GM04504 (cell line): ENCODE measurements at places on chromosomes 7 and 10.

DNA sequence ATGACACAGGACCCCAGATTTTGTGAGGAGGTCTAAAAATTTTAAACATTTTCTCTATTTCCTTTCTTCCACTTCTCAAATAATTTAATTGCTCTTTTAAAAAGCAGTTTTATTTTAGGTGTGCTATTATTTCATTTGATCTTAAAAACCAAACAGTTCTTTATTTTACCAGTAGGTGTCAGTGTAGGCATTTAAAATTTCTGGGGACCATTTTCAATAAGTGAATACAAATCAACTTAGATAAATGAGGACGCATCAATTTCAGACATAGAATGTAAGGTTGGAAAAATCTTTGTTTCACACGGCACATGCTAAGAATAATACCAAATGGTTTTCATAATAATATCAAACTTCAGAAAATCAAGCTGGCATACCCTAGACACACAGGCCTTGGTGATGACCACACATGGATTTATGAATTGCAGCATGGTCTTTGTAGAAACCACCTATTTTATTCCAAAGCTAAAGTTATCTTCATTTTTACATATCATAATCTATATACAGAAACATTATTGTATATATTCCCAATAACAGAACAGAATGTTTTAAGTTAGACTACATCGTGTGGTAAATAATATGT lies 127.6 kb upstream of the SLC26A5 start:
- peak; percentile 13 for DNase-seq

DNA sequence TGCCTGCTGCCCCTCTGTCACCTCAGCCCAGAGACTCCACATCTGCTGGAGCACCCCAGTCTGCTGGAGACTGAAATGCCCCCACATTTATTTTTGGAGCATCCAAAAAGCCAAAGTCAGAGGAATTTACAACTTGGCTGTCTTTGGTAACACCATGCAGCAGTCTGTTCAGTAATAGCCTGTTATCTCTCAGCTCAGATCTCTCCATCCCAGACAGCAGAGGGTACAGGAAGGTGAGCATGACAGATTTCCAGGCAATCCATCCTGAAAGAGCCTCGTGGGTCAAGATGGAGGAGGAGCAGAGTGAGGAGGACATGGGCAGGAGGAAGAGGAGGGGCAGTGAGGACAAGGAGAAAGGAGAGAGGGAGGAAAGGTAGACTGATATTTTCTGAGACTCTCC lies 55.9 kb downstream of the GRID1 start:
- DNase-seq, result no peak

DNA sequence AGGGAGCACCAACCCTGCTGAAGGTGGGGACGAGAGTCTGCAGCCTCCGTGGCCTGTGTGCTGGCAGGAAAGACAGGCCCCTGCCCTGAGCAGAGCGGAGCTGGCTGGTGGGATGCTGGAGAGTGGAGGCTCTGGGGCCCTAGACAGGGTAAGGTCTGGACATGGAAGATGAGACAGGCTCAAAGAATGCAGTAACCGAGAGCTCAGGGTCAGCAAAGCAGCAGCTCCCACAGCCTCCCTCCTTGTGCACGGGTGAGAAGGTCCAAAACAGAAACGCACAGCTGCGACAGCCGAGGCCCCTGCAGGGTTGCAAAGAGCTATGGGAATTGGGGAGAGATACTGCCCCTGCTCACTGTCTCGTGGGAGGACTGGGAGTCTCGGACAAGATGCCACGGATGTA lies 80.5 kb downstream of the TNS3 start:
- no peak for DNase-seq

- no peak for DNase-seq
Measured at GRCh38 chr7:47548546-47548945, 33.4 kb downstream of the TNS3 start.

DNA sequence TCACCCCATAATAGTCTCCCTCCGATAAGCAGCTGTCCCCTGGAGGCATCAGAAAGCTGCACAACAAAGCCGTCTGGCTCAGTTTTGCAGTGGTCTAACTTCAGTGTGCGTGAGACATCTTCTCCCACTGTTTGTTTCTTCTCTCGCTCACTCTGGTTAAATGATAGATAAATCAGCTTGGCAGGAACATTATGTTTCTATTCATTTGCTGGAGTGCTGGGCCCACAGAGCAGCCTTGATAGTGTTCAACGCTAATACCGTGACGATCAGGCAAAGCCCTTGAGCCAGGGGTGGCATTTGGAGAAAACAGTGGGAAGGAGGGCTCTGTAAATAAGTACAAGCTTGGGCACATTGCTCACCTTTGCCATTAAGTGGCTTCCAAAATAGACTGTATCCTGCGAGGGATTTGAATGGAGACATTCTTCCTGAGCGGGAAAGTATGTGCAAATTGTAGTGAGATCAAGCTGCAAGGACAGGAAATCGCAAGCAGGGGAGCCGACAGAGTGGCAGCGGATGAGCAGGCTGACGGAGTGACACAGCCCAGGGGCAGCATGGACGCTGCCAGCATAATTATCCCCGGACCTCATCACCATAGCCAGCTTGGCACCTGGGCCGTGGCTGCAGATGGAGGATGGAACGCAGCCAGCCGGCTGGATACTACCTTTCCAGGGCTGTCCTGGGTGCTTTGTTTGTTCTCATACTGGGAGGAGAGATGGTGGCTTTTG lies 256.8 kb upstream of the FZD8 start:
- DNase-seq, result no peak

DNA sequence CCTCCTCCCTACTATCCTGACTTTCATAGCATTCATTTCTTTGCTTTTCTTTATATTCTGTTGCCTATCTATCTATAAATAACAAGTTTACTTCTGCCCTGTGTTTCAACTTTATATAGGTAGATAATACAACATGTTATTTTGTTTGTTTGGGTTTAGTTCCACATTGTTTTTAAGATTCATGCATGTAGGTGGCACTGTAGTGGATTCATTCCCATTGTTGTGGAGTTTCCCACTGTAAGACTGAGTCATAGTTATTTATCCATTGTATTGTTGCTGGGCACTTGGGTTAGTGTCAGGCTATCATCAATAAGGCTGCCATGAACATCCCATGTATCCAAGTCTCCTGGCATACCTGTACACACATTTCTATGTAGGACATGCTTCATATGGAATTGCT lies 127.7 kb downstream of the ARHGAP22 start:
- no peak for DNase-seq

GRCh38 chr10:79413196-79413595 lies 32.2 kb downstream of the ZCCHC24 start:
- DNase-seq, result no peak

DNA sequence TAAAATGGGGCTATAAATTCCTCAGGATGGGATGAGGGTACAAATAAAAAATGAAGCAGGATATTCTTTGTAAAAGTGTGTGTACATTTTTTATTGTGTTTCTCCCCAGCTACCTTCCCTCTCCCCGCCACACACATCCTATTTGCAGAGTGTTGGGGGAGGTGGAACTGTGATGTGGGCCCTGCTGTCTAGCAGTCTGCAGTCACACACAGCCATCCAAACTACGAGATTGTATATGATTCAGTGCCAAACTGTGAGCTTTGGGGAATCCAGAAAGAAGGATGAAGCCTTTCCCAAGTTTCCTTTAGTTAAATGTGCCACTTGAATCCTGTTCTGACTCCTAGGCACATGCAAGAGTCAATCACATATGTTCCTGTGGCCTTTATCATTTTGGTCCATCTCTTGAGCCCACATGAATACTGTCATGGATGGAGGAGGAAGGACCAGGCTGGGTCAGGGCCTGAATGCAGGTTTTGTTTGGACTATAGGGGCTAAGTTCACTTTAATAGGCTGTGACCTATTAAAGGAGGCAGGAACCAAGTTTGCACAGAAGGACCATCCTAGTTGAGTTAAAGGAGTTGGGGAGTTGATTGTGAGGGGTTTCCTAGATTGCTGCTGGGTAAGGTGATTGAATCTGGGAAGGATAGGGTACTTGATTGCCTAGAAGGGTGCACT lies 1.1 kb upstream of the SEMA4G start:
- no peak for DNase-seq

DNA sequence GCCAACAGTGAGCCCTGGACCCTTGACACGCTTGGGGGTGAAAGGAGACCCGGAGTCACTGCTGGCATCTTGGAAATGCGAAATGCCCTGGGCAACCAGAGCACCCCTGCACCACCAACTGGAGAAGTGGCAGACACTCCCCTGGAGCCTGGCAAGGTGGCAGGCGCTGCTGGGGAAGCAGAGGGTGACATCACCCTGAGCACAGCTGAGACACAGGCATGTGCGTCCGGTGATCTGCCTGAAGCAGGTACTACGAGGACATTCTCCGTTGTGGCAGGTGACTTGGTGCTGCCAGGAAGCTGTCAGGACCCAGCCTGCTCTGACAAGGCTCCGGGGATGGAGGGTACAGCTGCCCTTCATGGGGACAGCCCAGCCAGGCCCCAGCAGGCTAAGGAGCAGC lies 98.5 kb downstream of the TACC2 start:
- DNase-seq, result no peak

DNA sequence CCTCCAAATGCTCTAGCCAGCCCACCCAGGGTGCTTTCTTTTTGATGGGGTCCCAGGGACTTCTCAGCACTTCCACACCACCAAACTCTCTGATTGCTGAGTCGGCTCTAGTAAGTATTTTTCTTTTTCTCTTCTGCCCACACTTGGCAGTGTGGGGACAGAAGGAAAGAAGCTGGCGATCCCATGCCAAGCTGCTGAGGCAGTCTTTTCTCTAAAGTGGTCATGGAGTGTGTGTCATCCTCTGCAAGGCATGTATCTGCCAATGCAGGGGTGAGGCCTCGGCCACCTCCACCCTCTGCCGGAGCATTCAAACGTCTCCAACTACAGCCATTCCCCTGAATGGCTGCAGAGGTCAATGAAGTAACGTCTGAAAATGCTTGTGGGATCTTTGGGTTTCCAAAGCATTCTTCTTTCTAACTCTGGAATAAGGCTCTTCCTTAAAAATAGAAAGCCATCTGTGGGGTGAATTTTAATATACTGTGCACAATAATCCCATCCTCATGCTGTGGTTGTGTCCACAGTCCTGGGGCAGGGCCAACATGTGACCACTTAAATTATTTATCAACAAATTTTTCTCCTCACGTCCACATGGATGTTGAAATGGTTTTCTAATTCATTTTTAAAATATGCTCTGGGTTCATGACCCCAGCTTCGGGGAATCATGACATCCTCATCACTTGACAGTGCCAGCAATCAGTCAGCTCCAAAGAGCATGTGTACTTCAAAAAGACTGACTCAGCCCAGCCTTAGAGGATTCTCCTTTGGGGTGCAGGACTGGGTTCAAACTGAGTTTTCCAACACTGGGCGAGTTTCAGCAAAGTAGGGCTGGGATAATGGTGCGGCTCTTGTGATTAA lies 171.3 kb upstream of the ITGB1 start:
- DNase-seq, result peak; percentile 95

GRCh38 chr7:45122975-45123860 lies 11.7 kb upstream of the TBRG4 start:
- DNase-seq, result no peak

DNA sequence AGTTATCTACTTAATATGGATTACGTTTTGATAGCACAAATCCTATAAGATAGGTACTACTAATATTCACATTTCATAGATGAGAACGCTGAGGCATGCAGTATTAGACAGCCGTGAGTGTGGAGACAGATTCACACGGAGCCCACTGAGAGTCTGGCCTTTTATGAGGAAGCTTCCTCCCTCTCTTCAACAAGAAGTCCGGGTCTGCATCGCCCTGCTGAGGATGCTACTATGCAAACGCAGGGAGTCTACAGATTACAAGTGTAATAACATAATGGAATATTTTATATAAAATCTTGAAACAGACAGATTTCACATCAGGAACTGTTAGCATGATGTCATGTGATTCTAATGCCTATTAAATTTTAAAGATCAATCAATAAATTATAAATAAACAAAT lies 255.9 kb upstream of the GLI3 start:
- DNase-seq, result no peak

GRCh38 chr7:24920451-24921361 lies 59.3 kb downstream of the OSBPL3 start:
- no peak for DNase-seq

- DNase-seq, result no peak
Measured at GRCh38 chr10:33365301-33365700, 30.8 kb upstream of the NRP1 start.

DNA sequence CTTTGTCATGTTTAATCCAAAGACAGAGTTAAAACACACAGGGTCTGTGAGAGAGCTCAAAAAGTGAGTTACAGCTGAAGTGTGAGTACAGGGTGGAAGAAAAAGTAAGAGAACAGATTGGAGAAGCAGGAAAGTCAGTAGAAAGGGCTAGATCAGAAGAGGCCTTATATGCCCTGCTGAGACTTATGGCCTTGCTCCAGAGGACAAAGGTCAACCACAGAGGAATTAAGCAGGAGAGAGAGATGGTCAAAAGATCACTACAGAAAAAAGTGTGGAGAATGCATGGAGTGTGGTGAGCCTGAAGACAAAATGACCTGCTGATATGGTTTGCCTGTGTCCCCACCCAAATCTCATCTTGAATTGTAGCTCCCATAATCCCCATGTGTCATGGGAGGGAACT lies 213.8 kb downstream of the NEBL start:
- DNase-seq, result no peak

GRCh38 chr10:77245953-77246352 lies 391.7 kb downstream of the KCNMA1 start:
- no peak for DNase-seq

DNA sequence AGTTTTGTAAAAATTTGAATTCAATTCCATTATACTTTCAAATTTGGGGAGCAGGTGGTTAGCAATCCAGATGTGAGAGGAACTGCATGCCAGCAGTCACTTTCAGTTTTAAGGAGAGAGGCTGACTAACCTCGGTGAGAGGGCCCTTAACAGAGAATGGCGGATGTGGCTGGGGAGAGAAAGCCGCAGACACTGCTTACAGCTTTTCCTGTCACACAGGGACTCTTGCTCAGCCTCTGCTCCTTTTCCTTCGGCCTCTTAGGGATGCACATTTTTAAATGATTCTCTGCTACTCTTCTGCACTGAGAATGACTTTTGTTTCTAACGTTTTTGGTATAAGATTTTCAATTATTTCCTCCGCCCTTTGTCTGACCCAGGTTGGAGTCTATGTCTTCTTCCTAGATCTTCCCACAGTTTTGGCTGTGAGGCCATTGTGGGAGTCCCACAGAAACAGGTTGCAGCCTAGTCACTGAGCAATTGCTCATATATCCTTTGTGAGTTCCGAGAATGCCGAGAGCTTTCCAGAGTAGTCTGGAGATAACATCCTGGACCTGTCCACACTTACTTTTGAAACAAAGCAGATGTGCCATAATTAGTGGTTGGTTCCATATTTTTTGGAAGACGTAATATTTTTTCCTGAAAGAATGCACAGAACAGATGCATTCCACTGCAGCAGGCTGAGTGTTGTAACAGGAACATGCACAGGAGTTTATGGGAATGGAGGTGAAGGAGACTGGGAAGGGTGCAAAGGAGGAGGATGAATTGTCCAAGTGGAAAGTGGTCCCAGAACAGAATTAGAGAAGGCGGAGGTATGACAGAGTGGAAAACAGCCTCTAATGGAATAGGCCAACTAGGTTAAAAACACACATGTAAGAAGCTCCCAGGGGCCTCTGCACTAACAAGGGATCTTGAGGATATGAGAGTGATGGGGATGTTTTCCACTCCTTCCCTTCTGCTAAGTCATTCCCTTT lies 168.0 kb upstream of the ZNF32 start:
- DNase-seq, result peak; percentile 74

GRCh38 chr7:150432915-150433892 lies 17.2 kb upstream of the GIMAP8 start:
- no peak for DNase-seq

- no peak for DNase-seq
Measured at GRCh38 chr7:151110941-151111645, 24.8 kb downstream of the AGAP3 start.
